Thymus (tissue), 14 donors: ENCODE measurements at places on chromosomes 2 and 18. TPM values are rescaled to one million over a fixed set of nuclear protein-coding genes. Genes with fewer than 3 reads are reported as not detected.

DNA sequence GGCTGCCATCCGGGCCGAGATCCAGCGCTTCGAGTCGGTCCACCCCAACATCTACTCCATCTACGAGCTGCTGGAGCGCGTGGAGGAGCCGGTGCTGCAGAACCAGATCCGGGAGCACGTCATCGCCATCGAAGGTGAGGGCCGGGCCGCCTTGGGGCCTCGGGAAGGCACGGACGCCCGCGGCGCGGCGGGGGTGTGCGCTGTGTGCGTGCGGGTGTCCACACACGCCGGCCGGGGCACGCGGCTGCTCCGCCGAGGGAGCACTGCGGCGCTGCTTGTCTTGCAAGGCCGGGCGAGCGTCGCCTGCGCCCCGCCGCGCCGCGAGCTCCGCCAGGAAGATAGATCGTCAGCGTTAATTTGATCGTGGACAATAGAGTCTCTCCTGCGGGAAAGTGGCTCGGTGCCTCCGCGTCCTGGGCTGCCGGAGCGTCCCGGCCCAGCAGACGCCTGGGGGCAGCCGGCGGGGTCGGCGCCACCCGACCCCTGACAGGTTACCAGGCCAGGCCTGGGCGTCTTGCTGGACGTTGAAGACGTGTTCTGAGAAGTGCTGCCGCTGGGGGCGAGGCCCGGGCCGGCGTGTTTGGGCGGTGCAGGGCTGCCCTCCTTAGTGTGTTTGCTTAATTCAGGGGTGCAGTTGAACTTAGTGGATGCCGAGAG is 1.0 kb downstream of the AGAP1 start:
- DNase-seq = no peak

DNA sequence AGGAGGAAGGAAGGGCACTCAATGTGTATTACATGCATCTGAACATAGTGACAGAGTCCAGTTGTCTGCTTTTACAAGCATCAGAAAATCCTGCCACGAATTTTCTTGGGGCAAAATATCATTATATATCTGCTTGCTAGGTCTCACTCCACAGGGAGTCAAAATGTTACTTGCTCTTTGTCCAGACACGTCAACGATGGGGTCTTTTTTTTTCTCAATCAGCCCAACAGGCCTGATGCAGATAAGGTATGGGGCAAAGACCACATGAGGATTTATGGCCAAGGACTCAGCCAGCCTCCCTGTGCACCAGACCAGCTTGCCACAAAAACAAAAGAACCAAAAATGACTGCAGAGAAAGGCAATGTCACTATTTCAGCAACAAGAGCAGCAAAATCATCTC is 323.4 kb upstream of the PKDCC start:
- no peak for DNase-seq

DNA sequence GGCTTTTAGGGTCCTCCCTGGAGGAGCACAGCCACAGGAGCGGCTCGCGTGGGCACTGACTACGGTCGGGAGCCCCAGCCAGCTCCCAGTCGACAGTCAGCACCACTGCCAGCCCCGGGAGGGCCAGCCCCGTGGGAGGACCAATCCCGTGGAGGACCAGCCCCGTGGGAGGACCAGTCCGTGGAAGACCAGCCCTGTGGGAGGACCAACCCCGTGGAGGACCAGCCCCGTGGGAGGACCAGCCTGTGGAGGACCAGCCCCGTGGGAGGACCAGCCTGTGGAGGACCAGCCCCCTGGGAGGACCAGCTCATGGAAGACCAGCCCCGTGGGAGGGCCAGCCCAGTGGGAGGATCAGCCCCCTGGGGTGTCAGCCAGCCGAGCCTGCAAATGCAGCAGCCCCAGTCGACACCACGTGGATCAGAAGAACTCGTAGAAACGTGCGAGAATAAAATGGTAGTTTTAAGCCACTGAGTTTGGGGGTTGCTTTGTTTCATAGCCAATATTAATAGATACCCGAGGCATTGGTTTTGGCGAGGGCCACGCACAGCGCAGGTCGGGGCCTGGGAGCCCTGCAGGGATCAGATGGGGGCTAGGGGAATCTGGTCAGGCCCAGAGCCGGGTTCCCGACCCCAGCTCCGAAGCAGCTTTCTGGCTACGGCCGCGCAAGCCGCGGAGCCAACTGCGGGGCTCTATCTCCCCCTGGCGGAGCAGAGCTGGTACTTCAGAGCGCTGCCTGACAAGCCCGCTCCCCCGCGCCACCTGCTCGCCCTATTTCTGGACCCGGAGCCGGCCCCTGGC is 73.0 kb downstream of the TEX51 start:
- peak; percentile 32 for DNase-seq

GRCh38 chr2:238005528-238005927 is 38.7 kb downstream of the UBE2F start:
- DNase-seq = no peak

- DNase-seq = no peak
These were observed 21.5 kb upstream of the GNAL start for GRCh38 chr18:11667578-11667977.

DNA sequence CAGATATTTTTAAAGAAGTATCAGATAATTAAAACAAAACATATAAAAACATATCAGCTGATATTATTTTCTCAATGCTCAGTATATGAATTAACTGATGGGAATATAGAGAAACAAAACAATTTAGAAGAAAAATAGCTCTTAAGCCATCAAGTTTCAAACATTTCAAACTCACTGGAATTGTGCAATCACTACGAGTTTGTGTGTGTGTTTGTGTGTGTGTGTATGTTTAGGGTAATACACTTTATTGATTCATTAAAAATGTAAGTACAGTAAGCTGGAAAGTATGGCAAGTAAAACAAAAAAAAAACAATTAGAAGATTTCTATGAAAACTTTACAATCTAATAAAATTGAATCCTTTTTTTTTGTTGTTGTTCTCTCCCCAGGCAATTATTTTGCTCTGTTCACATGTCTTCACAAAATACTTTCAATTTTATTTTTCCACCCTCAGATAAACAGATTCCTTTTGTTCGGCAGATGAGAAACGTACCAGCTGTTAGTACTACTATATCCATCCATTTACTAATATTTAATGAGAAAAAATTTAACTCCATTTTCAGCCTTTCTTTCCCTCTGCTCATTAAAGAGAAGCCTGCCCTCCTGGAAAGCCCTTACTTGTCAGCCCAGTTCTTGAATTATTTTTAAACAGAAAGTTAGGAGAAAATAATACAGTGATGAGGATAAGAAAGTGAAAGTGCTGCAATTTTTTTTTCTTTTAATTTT is 87.6 kb downstream of the SLC8A1 start:
- no peak for DNase-seq

DNA sequence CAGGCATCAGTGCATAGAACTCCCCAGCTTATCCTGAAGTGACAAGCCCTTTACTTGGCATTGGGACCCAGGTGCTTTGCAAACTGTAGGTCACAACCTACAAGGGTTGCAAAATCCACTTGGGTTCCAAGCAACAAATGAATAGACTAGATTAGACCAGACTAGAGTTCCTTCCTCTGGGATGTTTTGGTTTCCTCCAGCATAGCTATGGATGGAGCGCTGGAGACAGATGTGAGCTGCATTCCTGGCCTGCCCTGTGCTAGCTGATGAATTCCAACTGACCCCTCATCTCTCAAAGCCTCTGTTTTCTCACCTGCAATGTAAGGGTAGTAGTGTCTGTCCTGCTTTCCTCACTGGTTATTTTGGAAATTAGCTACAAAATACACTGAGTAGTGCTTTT is 86.2 kb downstream of the NPAS2 start:
- DNase-seq = no peak

GRCh38 chr2:102806250-102806837 is 44.5 kb downstream of the TMEM182 start:
- no peak for DNase-seq

- no peak for DNase-seq
These were observed 11.7 kb upstream of the KIF1A start for GRCh38 chr2:240831594-240832204.

The CYTIP gene
- polyA plus RNA-seq = 86.5 TPM

The OTX1 gene
- polyA plus RNA-seq = 0.09 TPM

The ABCG8 gene
- polyA plus RNA-seq = 0.05 TPM

The TXNDC2 gene
- polyA plus RNA-seq = 0.02 TPM

The MITD1 gene
- 96.8 TPM for polyA plus RNA-seq

The CFAP65 gene
- 0.27 TPM for polyA plus RNA-seq

The C2orf68 gene
- polyA plus RNA-seq = 38.5 TPM
